ENCODE measurements at places on chromosomes 16 and 17.

DNA sequence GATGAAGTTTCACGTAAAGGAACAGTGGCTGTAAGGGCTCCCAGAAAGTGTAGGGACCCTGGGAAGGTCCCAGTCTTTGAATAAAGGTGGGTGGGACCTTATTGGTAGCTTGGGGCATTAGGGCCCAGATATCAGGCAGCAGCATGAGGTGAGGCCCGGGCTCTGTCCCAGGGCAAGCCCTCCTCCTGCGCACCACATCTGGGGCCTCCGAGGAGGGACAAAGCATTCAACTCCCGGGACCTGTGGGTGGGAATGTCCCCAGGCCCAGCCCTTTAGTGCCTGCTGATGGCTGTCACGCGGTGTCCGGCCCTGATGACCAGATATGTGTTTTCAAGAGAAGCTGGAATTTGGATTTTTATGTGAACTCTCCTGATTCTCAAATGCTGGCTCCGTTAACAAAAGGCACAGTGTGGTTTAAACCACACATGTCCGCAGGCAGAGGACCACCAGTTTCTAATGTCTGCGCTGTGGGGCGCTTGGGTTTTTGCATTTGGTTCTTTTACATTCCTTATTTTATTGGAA is 30.4 kb downstream of the RAI1 start:
- DNase-seq, result no peak

GRCh38 chr17:19332371-19333131 is 30.0 kb downstream of the B9D1 start:
- no peak for DNase-seq

GRCh38 chr16:47067203-47067602 is 76.5 kb downstream of the NETO2 start:
- DNase-seq, result no peak

GRCh38 chr16:19882186-19882585 is 2.5 kb downstream of the GPRC5B start:
- DNase-seq, result no peak

GRCh38 chr16:57949595-57950238 is 21.2 kb downstream of the CNGB1 start:
- no peak for DNase-seq

DNA sequence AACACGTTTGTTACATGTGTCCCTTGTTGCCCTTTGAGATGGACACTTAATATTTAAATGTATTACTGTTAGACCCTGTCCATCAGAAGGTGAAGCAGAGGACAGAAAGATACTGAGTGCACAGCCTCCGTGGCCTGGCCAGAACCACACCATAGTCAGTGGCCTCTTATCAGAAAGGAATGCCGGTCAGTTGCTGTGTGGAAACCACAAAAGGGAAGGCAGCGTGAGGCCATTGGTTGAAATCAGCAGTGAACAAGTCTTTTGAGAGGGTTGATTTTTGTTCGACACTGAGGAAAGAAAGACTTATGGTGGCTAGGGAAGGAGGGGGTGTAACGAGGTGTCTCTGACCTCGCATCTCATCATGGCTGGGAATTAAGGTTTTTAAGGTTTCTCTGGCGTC is 85.4 kb upstream of the CLEC18A start:
- DNase-seq, result no peak

All from stimulated activated CD8-positive, alpha-beta memory T cell treated with anti-CD3 and anti-CD28 coated beads, Interleukin-2, amount 100 ng/mL, for 1 hour (primary cell).